ENCODE measurements at places on chromosomes 3 and 15.

- DNase-seq = no peak
Measured at GRCh38 chr3:33149342-33149741, 35.5 kb downstream of the CRTAP start.

GRCh38 chr15:97962263-97962662, 1.8 kb downstream of the ARRDC4 start:
- DNase-seq = no peak

- no peak for DNase-seq
Measured at GRCh38 chr15:68126396-68126795, 72.3 kb downstream of the PIAS1 start.

- no peak for DNase-seq
Measured at GRCh38 chr3:45681846-45682245, 7.3 kb upstream of the SACM1L start.

GRCh38 chr3:12579456-12579855, 22.6 kb downstream of the MKRN2 start:
- no peak for DNase-seq

DNA sequence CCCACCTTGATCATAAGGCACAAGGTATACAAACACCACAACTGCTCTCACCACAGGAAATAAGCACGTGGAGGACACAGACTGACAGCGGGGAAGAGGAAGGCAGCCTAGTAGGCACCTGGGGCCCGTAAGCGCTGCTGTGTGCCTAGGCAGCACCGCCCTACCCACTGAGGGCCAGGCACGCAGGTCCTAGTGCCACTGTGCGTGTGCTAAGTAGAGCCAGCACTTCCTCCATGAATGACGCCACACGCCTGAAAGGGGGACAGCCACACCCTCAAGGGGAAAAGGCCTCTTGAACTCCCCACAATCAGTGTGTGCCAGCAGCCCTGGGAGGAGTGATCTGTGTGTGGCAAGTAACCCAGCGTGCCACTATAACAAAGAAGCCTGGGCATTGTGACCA, 73.0 kb downstream of the ATP1B3 start:
- DNase-seq = no peak

- no peak for DNase-seq
Measured at GRCh38 chr15:63296195-63296594, 18.8 kb downstream of the APH1B start.

GRCh38 chr3:33392144-33392543, 48.1 kb downstream of the UBP1 start:
- no peak for DNase-seq
